Hematopoietic multipotent progenitor cell (in vitro differentiated cells): ENCODE measurements at places on chromosomes 5 and 9.

DNA sequence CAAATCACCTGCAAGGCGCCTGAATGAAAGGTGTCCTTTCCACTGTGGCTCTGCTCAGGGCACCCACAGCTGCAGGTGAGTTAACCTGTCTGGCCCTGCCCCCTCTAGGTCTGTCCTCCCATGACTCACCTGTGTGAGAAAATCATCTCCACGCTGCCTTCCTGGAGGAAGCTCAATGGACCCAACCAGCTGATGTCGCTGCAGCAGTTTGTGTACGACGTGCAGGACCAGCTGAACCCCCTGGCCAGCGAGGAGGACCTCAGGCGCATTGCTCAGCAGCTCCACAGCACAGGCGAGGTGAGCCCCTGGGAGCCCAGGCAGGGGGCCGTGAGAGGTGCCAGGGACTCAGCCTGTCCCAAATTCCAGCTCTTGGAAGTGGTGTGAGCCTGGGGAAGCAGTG lies 23.0 kb upstream of the CTSL start:
- DNase-seq, result no peak

GRCh38 chr5:78591138-78591612 lies 57.4 kb downstream of the LHFPL2 start:
- no peak for DNase-seq

DNA sequence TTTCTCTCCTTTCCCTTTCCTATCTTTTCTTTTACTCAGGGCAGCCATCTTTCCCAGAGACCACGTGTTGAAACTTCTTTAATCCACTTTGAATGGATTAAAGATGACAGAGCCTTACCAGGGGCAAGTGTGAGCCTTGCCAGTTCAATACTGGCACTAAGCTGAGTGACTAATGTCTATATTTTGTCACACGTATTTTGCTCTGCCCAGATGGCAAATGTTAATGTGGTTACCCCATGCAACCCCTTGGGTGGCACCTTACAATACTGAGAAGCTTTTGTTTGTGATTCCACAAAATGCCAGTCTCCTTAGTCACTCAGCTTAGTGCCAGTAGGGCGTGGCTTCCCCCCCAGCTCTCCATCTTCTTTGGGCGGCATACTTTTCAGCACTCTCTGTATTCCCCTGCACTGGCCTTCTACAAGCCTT lies 24.8 kb downstream of the ANXA1 start:
- DNase-seq, result no peak

DNA sequence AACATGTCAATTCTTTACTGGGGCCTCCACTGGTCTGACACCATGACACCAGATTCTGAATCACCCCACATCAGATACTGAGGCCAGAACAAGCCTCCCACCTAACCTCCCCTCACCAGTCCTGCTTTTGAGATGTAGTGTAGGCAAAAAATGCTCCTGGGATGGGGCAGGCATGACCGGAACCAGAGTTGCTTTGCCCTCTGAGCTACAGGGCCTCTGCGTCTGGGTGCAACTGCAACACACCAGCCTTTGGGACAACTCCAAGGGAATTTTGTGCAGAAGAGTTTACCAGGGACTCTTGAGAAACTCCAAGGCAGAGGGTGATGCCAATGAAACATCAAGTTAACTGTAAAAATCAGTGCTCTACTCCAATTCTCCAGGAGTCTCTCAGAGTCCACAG lies 79.4 kb downstream of the SIL1 start:
- DNase-seq, result no peak

- DNase-seq, result no peak
Measured at GRCh38 chr5:72226950-72227349, 93.1 kb downstream of the MRPS27 start.

GRCh38 chr5:3786891-3787430 lies 191.3 kb downstream of the IRX1 start:
- DNase-seq, result no peak

DNA sequence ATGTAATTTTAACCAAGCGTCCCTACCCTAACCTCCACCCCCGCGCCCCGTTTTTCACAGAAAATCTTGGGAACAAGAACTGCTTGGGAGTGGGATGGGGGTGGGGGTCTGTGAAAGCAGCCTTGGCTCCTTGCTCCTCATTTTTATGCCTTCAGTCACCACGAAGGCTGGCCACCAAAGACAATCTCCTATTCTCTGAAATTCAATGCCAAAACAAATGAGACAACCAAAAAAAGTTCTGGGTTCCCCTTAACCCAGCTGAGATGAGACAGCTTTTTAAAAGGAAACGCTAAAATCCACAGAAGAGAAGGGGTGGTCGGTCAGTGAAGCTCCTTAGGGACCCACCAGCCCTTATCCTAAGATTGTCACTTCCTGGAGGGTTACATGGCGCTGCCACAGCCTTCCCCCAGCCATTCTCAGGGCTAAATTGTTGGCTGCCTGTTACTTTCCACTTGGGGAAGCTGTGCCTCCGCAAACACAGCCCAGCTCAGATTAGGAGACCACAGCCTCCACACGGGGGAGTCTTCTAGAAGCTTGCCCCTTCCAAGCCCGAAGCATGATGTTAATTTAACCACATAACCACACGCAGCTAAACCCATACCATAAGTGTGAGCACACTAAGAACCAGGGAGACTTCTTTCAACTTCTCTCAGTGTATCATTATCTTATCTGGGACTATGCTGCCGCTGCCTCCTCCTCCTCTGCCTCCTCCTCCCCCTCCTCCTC lies 136.3 kb downstream of the FOXD1 start:
- peak; percentile 72 for DNase-seq

DNA sequence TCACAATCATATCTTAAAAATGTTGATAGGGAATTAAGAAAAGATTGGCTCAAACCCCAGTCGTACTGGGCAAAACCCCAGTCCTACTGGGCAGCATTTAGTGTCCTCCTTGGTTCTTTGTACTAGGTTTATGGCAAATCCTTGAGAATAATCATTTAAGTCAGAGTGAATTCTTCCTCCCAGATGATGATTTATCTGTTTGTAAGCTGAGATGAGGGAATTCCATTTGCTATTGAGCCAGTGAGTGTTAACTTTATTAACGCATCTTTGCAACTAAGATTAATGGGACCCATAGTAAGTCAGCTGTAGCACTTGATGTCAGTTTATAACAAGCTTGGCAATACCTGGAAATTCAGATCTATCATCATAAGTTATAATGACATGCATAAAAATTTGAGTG lies 821.8 kb upstream of the DMAC1 start:
- DNase-seq, result no peak

DNA sequence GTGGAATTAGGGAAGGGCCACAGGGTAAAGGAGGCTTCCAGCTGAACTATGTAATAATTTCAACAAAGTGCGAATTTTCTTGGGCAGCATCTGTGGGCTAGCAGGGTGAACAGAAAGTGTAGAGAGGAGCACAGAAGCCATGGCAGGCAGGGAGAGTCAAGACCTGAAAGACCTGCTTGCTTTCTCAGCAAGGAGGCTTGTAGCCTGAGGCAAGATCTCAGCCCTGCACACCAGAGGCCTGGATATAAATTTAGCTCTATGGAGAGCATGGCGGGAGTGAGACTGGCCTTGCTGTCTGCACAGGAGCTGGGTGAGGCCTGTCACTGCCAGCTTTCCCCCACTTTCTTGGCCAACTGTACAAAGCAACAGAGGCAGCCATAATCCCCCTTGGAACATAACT lies 32.1 kb upstream of the SH3TC2 start:
- no peak for DNase-seq

DNA sequence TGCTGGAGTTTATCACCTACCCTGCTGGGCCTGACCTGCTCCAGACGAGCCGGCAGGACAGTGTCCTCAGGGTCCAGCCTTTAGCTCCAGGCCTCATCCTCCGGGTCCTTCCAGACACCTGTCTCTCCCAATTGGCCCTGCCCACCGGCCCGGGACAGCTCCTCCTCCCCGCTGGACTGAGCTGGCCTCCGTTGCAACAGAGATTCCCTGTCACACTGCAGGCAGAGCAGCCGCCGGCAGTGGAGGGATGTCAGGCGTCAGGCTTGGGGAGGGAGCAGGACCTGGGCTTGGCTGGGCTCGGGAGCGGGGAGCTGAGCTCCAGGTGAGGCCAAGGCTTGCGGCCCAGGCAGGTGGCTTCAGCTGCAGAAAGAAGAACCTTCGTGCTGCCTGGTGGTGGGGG lies 1.7 kb downstream of the KCNT1 start:
- no peak for DNase-seq
